Hindlimb muscle (tissue), 1 donor: ENCODE measurements at places on chromosomes 3 and 15.

DNA sequence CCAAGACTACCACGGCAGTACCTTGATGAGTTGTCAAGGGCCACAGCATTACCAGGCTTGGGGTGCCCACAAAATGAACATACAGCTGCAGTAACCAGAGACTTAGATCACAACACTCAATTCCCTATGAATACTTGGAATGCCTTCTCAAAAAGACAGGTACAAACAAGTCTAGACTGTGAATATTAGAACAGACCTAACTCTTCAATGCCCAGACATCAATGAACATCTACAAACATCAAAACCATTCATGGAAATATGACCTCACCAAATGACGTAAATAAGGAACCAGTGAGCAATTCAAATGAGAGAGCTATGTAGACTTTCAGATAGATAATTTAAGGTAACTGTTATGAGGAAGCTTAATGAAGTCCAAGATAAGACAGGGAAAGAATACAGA, 185.1 kb upstream of the POU1F1 start:
- no peak for DNase-seq

DNA sequence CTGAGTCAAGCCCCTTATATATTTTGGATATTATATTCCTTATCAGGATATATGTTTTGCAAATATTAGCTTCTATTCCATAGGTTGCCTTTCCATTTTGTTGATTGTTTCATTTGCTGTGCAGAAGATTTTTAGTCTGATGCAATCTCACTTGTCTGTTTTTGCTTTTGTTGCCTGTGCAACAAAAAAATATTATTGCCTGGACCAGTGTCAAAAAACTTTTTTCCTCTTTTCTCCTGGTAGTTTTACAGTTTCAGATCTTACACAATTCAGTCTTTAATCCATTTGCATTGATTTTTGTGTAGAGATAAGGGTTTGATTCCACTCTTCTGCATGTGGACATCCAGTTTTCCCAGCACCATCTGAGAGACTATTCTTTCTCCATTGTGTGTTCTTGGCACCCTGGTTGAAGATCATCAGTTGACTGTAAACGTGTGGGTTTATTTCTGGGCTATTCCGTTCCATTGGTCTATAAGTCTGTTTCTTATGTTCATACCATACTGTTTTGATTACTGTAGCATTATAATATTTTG, 228.9 kb upstream of the NR2E3 start:
- no peak for DNase-seq

GRCh38 chr3:65855370-65856100, 183.2 kb downstream of the MAGI1 start:
- DNase-seq = no peak

DNA sequence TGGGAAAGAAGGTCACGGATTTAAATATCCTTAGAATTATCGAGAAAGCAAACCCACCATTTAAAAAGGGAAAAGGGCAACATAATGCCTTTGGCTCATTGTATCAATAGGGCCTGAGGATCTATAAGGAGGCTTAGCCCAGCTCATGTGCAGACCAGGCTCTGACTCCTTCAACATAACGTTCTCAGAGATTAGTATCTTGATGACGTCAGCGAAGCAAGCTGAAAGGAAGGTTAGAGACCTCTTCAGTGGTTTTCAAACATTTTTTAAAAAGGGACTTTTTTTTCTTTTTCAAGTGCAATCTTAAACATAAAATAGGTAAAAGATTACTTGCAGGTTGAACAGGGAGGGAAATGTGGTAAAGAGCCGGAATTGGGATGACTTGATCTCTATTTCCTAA, 463.9 kb upstream of the ADAMTS9 start:
- DNase-seq = no peak

- no peak for DNase-seq
Observed at GRCh38 chr15:76151599-76151974, 91.8 kb downstream of the TMEM266 start.

DNA sequence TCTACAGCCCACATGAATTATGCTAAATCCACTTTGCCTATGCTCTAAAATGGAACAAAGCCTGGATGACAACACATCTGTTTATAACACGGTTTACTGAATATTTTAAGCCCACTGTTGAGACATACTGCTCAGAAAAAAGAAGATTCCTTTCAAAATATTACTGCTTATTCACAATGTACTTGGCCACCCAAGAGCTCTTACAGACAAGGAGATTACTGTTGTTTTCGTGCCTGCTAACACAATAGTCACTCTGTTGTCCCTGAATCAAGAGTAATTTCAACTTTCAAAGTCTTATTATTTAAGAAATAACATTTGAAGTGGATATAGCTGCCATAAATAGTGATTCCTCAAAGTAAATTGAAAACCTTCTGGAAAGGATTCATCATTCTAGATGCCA, 70.9 kb downstream of the ANKRD28 start:
- DNase-seq = no peak

DNA sequence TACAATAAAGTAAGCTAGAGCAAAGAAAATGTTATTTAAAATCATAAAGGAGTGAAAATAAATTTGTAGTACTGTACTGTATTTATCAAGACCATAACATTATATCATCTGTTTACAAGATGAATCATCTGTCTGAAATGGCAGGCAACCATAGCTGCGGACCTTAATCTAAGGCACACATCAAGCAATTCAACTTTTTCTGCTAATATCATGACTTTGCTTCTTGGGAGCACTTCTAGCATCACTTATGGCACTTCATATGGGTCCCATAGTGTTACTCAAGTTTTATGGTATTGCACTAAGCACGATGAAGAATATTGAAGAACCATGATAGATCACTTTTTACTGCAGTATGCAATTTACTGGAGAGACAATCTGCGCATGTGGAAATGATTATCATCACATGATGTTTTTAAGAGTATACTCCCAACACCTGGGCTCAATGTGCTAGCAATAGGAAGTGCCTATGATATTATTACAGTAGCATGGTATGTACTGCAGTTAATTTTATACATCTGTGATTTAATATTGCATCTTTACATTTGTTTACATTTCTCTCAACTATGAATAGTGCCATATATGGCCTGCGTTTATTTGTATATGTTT, 137.7 kb upstream of the NECTIN3 start:
- no peak for DNase-seq

GRCh38 chr15:50365971-50366370, 11.0 kb upstream of the GABPB1 start:
- DNase-seq = no peak

- no peak for DNase-seq
Observed at GRCh38 chr3:171018156-171018935, 8.2 kb downstream of the SLC2A2 start.

GRCh38 chr3:10286596-10287295, 6.0 kb downstream of the GHRL start:
- DNase-seq = no peak

DNA sequence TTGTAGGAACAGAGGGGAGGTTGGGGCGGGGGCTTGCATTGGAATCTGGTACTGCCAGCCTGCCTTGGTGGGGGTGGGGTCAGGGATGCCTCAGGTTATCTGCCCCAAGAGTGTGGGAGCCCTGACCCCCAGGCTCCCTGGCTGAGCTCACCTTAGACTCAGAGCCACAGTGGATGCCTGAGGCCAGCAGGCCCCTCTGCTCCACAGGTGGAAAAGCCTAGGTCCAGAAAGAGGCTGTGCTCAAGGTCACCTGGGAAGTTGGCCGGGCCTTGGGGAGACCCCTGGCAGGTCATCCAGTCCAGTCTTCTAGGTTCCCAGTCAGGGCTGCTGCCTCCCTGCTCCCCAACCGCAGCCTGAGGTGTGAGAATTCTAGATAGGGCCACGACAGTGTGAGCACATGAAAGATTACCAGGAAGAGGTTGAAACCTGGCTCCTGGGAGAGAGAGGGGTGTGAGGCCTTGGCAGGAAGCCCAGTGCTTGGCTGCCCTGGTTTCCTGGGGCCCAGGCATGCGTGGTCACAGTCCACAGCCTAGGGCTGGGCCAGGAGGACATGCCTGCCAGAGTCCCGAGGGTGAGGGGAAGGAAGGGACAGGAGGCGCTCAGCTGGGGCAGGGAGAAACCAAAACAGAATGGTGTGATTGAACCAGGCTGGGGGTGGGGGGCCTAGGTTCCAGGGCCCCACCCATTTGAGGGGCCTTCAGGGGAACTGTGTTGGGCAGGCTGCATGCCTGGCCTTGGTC, 4.9 kb downstream of the HDAC11 start:
- DNase-seq = no peak

DNA sequence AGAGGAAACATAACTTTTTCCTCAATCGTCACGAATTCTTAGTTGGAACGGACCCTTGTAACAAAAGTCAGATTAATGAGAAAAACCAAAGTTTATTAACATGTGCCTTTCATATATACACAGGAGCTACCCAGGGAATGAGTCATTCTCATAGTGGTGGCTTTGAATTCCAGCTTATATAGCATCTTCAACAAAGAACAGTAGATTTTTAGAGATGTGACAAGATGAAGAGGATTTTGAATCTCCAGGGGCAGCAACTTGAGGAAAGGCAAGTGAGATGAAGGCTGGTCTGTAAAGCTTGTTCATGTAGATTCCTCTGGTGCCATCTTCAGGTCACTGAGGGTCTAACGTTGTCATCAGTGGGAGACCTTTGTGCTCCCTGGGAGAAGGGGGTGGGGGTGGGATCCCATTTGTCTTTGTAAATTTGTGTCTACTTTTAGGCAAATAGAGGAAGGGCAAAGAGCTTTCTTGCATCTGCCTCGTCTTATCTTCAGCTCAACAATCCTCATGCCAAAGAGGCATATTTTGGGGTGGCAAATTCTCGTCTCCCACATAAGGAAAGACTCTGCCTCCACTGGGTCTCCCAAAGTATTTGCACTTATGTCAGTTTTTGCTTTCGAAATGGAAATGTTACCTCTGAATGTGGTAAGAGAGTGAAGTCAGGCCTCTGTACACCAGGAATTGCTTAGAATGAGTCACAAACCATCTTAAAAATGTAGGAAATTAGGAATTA, 29.5 kb downstream of the CLEC3B start:
- DNase-seq = no peak
